ENCODE measurements at places on chromosomes 2 and 18.

DNA sequence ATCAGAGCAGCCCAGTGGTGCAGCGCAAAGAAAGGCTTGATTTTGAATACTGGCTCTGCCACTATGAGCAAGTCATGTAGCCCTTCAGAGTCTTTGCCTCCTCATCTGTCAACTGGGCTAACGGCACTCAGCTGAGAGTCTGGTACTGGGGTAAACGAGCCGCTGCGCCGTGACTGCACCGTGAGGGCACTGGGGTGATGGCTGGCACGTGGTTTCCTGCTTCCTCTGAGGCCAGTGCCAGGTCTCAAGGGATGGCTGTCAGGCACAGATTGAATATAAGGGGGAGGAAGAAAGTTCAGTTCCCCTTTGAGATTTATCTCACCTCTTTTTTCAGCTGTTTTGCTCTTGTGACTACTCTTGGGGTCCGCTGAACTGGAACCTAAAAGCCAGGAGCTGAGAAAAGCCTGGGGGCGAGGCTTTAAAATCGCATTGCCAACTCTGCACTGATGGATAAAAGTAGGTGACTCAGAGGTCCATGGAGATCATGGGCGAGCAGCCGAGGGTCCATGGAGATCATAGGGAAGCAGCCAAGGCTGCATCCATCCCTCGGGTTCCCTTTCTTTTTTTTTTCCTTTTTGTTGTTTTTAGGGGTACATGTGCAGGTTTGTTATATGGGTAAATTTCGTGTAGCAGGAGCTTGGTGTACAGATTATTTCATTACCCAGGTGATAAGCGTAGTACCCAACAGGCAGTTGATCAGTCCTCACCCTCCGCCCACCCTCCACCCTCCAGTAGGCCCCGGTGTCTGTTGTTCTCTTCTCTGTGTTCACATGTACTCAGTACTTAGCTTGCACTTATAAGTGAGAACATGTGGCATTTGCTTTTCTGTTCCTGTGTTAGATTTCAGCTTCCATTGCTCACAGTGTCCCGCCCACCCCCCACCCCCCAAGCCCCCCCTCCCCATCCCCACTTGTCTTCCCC lies 114.3 kb downstream of the SPP2 start:
- DNase-seq: no peak

DNA sequence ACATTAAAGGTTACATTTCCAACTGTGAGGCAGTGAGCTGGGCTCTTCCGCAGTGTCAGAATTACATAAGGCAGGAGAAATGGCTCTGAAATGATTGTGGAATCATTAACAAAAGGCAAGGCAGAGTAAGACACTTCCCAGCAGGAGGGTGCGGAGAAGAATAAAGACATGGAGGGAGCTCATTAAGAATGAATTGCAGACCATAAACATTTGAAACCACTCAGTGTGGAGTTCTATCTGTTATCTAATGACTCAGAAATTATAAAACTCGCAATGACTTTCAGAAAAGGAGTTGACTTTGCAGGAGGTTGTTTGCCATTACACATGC lies 77.0 kb downstream of the SMIM21 start:
- no peak for DNase-seq

DNA sequence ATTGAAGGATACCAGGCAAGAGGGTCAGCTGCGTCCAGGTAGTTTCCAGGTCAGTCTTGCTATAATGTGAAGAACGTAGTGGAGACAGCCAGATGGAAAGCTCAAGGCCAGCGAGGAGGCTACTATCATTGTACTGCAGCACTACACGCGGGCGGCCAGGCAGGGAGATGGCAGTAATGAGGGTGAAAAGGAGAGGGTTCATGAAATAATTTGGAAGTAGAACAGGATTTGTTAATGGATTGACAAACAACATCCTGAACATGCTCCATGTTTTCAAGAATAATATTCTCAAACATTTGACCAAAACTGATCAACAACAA lies 17.1 kb downstream of the SPIRE1 start:
- no peak for DNase-seq

- DNase-seq: no peak
Observed at GRCh38 chr2:121475811-121476571, 54.7 kb upstream of the RNU4ATAC start.

GRCh38 chr2:212968284-212969081 lies 182.9 kb downstream of the IKZF2 start:
- DNase-seq: no peak

GRCh38 chr2:109368798-109369197 lies 239.8 kb downstream of the SH3RF3 start:
- DNase-seq: no peak

- no peak for DNase-seq
Observed at GRCh38 chr2:7363906-7364305, 446.7 kb downstream of the RNF144A start.

GRCh38 chr2:2582998-2583545 lies 252.0 kb upstream of the MYT1L start:
- no peak for DNase-seq

- DNase-seq: no peak
Observed at GRCh38 chr2:241011751-241012510, 13.5 kb downstream of the SNED1 start.

DNA sequence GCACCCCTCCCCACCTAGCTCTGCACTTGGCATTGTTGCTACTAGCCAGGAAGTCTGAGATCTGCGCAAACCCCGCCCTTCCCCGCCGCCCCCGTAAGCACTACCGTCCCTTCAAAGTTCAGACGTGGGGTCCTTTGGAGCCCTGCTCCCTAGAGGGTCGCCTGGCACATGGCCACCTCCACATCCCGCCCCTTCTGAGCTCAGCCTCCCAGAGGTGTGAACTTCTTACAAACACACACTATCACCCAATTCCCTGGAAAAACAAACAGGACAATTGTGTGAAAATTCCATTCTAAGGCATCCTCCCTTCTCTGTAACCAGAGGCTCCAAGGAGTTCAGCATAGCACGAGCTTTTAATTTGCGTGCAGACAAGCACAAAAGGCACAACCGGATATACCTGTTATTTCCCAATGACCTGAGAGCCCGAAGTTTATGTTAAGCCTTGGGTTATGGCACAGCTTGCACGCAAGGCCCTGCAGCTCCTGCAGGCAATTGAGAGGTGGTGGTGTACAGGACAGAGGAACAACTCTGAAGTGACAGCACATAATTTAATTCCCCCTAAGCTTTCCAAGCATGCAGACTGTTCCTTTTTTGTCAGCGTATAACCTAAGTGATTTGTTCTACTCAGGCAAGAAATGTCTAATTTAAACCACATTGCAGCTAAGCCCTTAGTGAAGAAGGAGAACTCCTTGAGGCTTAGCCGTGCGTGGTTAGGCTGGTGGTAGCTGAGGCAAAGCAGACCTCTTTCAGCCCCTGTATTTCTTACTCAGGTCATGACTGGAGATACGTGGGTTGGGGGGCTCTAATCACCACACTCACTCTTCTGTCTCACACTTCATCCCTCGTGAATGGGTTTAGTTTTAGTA lies 20.3 kb upstream of the CYP1B1 start:
- DNase-seq: peak; percentile 71

- DNase-seq: no peak
Observed at GRCh38 chr2:104736026-104736425, 117.9 kb upstream of the POU3F3 start.

GRCh38 chr18:28189400-28190239 lies 12.7 kb upstream of the CDH2 start:
- DNase-seq: no peak

- DNase-seq: no peak
Observed at GRCh38 chr2:240069829-240070228, 16.5 kb upstream of the OR6B3 start.

GRCh38 chr2:235608200-235608887 lies 114.5 kb downstream of the AGAP1 start:
- no peak for DNase-seq

GRCh38 chr2:8159966-8160603 lies 521.8 kb upstream of the ID2 start:
- no peak for DNase-seq

GRCh38 chr2:224127871-224128501 lies 88.9 kb upstream of the SERPINE2 start:
- peak; percentile 70 for DNase-seq

DNA sequence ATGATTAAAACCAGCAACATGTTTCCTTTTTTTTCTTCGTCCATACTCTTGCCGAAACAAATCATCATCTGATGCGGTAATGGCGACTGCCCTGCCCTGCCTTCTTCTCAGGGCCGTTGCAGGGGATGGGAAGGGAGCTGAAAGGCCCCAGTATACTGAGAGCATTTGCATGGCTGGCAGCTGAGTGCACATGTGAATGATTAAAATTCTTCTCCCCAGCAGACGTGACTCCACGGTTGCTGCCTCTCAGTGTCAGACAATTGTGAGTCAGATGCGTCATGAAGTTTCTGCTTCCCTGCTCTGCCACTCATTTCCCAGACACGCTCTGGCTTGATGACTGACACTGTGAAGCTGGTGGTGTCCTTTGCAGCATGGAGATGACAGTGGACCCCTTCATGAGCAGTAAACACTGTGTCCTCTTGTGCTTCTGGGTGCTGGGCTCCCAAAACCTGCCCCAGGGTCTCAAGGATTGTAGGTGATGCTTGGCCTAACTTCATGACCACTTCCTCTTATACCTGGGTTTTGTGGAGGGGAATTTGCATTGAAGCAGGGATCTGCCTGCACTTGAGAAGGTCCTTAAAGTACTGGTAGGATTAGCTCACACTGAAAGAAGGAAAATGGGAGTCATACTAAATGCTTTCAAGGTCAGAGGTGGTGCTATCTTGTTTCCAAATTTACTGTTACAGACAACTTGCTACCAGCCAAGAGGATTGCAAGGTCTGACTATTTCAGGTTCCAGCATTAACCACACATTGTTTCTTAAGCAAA lies 222.5 kb upstream of the COPS8 start:
- peak; percentile 94 for DNase-seq

DNA sequence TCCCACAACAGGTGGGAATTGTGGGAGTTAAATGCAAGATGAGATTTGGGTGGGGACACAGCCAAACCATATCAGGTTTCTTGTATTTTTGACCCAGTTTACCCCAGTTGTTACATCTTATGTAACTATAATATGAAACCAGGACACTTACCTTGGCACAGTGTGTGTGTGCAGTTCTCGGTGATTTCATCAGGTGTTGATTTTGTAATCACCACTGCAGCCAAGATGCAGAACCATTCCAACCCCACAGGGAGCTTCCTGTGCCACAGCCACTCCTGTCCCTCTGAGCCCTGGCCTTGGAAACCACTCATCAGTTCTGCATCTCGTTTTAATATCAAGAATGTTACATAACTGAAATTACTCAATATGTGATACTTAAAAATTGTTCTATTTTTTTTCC lies 31.8 kb downstream of the ATP9B start:
- no peak for DNase-seq

GRCh38 chr18:9209279-9209678 lies 72.7 kb downstream of the ANKRD12 start:
- no peak for DNase-seq

DNA sequence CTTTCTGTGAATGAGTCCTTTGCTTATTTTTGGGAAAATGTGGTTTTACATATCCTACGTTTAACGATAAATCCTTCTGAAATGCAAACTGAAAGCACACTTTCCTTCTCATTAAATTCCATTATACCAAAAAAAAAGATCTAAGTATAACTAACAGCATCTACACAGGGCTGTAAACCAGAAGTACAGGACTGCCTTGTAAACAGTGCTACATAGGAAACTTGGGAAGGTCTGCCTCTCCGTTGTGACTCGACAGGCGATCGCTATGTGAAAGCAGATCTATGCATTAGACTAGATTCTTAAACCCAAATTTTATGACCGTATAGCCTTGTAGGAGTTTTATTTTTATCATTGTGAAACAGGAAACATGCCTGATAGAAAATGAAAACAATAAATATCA lies 690.5 kb downstream of the ARHGAP15 start:
- DNase-seq: no peak

- peak; percentile 2 for DNase-seq
Observed at GRCh38 chr2:163471947-163472346, 263.9 kb downstream of the FIGN start.

DNA sequence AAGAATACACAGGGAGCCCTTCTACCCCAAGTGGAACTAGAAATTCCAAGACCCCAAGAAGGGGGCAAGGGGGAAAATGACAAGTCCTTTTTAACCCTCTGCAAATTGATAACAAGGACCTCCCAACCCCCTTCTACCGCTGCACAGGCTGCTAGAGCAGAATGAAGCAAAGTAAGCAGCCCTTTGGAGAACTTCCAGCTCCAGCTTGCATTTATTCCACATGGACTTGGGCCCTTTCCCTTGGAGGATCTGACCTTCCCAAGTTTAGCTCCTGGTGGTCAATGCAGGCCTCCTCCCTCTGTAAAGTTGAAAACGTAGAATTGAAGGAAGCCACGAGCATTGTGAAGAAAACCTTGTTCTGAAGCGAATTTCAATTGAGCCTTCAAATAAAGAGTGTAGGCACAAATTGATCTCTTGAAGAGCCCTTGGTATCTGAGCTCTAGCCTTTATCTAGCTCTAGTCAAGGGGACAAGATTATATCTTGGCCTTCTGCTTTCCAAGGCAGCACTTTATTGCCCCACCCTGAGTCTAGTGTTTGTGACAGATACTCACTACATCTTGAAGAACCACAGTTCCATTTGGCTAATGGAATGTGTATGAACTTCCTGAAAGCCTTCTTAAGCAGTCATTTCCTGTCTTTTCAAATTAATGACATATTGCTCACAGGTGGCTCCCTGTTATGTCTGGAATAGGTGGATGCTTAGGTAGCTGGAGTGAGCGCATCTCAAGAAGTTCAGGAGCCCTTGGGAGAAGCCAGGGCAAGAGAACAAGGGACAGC lies 37.2 kb downstream of the SLC14A2 start:
- DNase-seq: no peak

GRCh38 chr18:34350778-34351177 lies 126.1 kb upstream of the NOL4 start:
- no peak for DNase-seq

Measured in fibroblast of skin of left biceps (primary cell).